ENCODE measurements at places on chromosomes 16 and 17. TPM values are rescaled to one million over a fixed set of nuclear protein-coding genes. Genes with fewer than 3 reads are reported as not detected.

CCL18 gene
- not detected for total RNA-seq

KRT40 gene
- not detected for total RNA-seq

IL4R gene
- 42.9 TPM for total RNA-seq

P3H4 gene
- total RNA-seq, result 79.3 TPM

GRCh38 chr17:15103785-15104184 lies 161.3 kb downstream of the PMP22 start:
- no peak for DNase-seq

DNA sequence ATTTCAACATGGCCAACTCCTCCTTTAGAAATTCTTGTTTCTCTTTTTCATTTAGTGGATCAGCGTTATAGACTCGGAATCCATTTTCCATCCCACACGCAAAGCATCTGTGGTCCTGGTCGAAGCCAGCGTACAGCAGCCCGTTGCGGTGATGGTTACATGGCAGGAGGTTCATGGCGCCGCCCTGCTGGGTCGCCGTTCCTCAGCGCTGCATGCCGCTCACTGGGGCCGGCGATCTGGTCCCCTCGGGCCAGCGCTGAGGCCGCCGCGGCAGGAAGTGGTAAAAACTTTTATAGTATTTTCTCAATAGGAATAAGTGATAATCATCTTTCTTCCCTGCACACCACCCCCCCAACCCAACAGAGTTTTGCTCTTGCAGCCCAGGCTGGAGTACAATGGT lies 29.9 kb upstream of the RHOT1 start:
- no peak for DNase-seq

DNA sequence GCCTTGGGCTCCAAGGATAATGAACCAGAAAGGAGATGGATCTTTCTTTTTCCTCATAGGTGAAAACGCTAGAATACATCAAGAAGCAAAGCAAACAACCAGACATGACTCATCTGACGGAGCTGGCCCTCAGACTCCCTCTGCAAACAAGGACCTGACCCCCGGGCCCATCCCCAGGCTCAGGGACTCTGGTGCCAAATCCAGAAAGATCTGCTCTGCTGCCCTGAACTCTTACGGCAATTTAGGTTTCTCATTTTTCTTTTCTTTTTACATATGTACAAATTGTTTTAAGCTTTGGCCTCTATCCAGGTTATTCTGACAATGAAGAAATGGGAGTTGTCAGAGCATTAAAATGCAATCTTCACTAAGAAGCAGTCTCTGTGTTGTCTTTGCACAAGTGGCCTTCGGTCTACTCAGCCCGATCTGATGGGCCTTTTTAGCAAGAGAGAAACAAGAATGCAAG lies 17.7 kb downstream of the KNOP1 start:
- DNase-seq, result peak; percentile 74

DNA sequence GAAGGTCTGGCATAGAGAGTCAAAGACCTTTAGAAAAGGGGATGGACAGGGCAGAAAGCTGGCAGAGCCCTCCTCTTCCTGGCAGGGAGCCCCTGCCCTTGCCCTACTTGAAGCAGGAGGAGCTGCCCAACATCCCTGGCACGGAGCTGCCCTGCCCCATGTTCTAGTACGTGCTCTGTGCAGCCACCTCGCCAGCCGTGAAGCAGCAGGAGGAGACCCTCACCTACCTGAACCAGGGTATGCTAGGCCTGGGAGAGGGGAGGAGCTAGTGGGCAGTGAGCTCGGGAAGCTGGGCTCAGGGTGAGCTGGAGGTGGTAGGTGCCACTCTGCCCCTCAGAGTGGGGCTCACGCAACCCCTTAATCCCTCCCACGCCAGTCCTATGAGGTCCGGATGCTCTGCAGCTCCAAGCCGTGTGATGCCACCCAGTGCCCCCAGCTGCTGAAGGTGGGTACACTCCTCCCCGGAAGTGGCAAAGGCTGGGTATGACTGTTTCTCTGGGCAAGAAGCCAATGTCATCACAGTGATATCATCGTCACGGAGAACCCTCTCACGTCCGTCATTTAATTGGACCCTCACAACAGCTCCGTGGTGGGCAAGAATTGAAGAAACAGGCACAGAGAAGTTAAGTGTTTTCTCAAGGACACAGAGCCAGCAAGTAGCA lies 12.7 kb upstream of the STAC2 start:
- peak; percentile 20 for DNase-seq
